ENCODE measurements at places on chromosomes 13 and 19. TPM values are rescaled to one million over a fixed set of nuclear protein-coding genes. Genes with fewer than 3 reads are reported as not detected.

The FXYD7 gene
- total RNA-seq, result not detected

The ACP7 gene
- total RNA-seq, result not detected

The MUC16 gene
- total RNA-seq, result not detected

The FFAR2 gene
- total RNA-seq, result 2.3 TPM

The GPC6 gene
- total RNA-seq, result not detected

The FGF9 gene
- 1.3 TPM for total RNA-seq

The VSIG10L gene
- total RNA-seq, result 0.64 TPM

The FOSB gene
- 0.56 TPM for total RNA-seq

The FARP1 gene
- 1.5 TPM for total RNA-seq

The APOC4 gene
- total RNA-seq, result not detected

The SIGLEC11 gene
- total RNA-seq, result not detected

The ZNF91 gene
- total RNA-seq, result 19.9 TPM

The BRCA2 gene
- 24.1 TPM for total RNA-seq

The ZNF491 gene
- 0.51 TPM for total RNA-seq

The GZMM gene
- total RNA-seq, result not detected

The CCDC169 gene
- not detected for total RNA-seq

The CD37 gene
- 256 TPM for total RNA-seq

The ZNF570 gene
- total RNA-seq, result 1.4 TPM

The LILRA6 gene
- total RNA-seq, result 0.10 TPM

The ATP13A1 gene
- total RNA-seq, result 90.3 TPM

The RDH8 gene
- total RNA-seq, result not detected

The NOVA2 gene
- total RNA-seq, result 0.44 TPM
